A673 (cell line): ENCODE measurements at places on chromosomes 16 and 17.

- no peak overlapping the region for H3K27ac ChIP-seq
- no peak overlapping the region for H3K4me3 ChIP-seq
- peaks cover 8% of the 10 kb centered on the region for H3K27me3 ChIP-seq
- no peak for DNase-seq
- H3K36me3 ChIP-seq = no peaks in the 10 kb centered on the region
- no peaks in the 10 kb centered on the region for H3K4me1 ChIP-seq
These were observed 402.6 kb upstream of the KIF2B start for GRCh38 chr17:53420035-53420641.

GRCh38 chr17:78510141-78511075 is 66.8 kb downstream of the DNAH17 start:
- no peak overlapping the region for H3K4me3 ChIP-seq
- H3K27me3 ChIP-seq = no peaks in the 10 kb centered on the region
- H3K27ac ChIP-seq = no peak overlapping the region
- no peaks in the 10 kb centered on the region for H3K36me3 ChIP-seq
- no peaks in the 10 kb centered on the region for H3K4me1 ChIP-seq

- peak; percentile 74 for DNase-seq
- no peak overlapping the region for H3K4me3 ChIP-seq
- peaks cover 16% of the 10 kb centered on the region for H3K36me3 ChIP-seq
- no peaks in the 10 kb centered on the region for H3K27me3 ChIP-seq
- H3K4me1 ChIP-seq = peaks cover 29% of the 10 kb centered on the region
These were observed 34.5 kb downstream of the USP7 start for GRCh38 chr16:8929086-8929748.

DNA sequence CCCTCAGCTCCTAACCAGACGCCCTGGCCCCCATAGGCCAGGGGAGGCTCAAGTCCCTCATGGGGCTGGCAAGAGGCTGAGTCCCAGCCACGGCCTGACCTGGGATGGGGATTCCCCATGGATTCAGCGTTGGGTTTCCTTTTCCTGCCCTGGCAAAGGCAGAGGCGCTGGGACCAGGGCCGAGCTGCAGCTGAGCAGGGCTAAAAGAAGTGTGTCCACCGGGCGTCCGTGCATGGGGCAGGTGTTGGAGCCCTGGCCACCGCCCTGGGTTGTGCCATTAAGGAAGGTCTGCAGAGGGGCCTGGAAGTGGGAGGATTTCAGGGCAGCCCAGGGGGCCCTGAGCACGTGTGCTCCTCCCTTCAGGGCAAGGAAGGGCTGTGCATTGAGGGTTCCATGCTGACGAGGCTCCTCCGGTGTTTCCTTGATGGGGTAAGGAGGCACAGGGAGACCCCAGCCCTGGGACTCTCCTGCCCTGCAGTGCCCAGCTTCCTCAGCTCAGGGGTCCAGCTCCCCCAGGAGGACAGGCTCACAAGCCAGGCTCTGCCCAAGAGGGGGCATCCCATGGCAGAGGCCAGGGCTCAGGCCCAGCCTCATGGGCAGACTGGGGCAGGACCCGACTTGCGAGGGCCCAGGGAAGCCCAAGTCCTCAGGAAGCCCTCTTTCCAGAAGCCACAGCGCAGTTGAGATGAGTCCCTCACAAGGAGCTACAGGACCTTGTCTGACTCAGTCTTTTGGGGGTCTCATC is 10.1 kb downstream of the TBC1D26 start:
- no peak overlapping the region for H3K27ac ChIP-seq
- no peak overlapping the region for H3K4me3 ChIP-seq
- H3K4me1 ChIP-seq = no peaks in the 10 kb centered on the region
- DNase-seq = no peak

DNA sequence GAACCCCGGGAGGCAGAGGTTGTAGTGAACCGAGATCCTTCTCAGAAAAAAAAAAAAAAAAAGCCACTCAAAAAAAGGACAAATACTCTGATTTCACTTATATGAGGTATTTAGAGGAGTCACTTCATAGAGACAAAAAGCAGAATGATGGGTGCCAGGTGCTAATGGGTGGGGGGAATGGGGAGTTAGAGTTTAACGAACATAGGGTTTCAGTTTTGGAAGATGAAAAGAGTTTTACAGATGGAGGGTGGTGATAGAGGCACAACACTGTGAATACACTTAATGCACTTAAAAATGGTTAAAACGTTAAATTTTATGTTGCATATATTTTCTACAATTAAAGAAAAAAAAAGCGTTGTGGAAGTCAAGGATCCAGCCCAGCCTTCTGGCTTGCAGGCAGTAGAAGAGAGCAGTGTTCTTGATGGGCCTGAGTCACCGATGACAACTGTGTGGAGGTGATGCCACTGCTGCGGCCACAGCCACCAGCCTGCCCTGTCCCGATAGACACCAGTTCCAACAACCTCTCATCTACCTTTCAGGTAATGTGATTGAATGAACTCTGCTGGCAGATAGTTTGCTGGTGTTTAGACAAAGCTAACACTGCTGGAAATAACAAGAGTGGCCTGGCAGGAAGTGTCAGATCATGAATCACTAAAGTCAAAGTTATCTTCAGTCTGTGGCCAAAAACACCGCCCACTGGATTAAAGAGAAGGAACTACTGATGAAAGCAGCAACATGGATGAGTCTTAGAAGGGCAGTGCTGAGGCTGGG is 49.9 kb upstream of the COX10 start:
- no peak overlapping the region for H3K27ac ChIP-seq
- H3K27me3 ChIP-seq = no peaks in the 10 kb centered on the region
- no peak for DNase-seq
- no peak overlapping the region for H3K4me3 ChIP-seq
